ENCODE measurements at places on chromosomes 11 and 22.

- no peak for DNase-seq
Observed at GRCh38 chr22:45617948-45618347, 53.7 kb upstream of the ATXN10 start.

DNA sequence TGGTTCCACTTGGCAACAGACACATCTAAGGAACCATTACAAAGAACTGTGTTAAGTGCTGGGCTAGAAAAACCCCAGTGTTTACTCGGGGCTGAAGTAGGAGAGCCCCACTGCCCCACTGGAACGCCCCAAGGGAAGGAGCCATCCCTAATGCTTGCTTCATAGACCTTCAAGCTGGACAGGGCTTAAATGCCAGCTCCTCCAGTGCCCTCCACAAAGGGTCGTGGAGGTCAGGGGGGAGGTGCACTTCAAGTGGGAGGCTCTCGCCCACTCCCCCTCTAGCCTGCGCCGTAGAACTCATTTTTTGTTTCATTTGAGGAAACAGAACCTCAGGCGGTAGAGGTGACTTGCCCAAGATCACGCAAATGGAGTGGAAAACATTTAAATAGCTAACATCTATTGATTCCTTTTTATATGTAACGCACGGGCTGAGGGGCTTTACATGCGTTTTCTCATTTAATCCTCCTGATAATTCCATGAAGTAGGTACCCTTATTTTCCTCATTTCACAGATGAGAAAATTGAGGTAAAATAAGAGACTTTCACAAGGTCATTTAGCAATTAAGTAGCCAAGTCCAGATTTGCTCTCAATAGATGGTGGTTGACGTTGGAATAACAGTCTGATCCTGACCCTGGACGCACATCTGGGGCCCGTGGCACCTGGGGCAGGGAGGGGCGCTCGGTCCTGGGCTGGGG, 545 bp upstream of the ZDHHC13 start:
- no peak for DNase-seq

GRCh38 chr11:67349036-67349435, 4.3 kb downstream of the POLD4 start:
- DNase-seq = no peak

DNA sequence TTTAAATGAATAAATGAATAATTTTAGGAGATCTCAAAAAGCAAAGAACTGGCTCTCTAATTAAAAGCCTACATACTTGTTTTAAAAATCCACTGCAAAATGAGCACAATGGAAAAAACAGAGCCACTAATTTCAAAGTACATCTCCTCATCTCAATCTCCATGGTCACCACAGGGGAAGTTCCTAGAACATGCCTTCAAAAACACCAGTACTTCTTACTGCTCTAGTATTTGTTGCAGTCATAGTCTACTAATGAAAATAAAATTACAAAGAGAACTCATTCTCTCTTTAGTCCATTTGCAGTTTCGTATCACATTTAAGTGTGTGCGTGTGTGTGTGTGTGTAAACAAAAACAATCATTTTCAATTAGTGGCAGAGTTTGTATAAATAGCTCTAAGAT, 54.0 kb downstream of the PIK3C2A start:
- no peak for DNase-seq

DNA sequence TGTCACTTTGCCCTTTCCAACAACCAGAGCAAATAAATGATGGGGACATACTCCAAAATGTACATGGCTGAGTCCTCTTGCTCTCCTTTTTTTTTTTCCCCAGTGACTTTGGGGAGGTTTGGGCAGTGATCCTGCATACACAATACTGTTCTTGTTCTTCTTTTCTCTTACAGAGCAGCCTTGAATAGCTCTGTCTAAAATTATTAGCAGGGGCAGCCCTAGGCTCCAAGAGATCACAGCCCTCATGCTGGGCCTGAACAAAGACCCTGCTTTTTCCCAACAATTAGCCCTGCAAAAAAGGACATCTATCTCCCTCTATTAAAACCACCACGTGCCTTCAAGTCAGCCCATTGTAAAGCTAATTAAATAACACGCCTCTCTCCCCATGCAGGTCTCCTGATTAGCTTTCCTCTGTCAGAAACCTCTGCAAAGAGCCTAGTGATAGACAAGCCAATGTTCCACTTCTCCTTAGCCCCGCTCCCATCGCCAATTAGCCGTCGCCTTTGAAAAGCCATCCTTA, 54.7 kb downstream of the ETS1 start:
- DNase-seq = no peak

- DNase-seq = no peak
Observed at GRCh38 chr11:99584830-99585229, 564.1 kb downstream of the CNTN5 start.

GRCh38 chr11:60985991-60986915, 14.8 kb downstream of the CD6 start:
- DNase-seq = peak; percentile 15

GRCh38 chr11:78460471-78460870, 42.9 kb upstream of the GAB2 start:
- peak; percentile 32 for DNase-seq

DNA sequence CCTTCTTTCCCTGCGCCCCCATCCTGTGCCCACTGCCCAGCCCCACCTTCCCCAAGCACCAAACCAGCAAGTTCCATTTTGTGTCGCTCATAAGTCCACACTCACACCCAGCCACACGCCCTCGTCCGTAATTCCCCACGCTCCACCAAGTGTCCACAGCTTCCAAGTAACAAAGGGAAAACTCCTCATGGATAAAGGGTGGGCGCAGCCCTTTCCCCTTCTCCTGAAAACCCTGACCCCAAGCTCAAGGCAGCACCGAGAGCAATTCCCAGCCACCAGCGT, 458 bp downstream of the FXYD6 start:
- DNase-seq = no peak

GRCh38 chr11:7677796-7678201, 4.5 kb upstream of the CYB5R2 start:
- DNase-seq = no peak

DNA sequence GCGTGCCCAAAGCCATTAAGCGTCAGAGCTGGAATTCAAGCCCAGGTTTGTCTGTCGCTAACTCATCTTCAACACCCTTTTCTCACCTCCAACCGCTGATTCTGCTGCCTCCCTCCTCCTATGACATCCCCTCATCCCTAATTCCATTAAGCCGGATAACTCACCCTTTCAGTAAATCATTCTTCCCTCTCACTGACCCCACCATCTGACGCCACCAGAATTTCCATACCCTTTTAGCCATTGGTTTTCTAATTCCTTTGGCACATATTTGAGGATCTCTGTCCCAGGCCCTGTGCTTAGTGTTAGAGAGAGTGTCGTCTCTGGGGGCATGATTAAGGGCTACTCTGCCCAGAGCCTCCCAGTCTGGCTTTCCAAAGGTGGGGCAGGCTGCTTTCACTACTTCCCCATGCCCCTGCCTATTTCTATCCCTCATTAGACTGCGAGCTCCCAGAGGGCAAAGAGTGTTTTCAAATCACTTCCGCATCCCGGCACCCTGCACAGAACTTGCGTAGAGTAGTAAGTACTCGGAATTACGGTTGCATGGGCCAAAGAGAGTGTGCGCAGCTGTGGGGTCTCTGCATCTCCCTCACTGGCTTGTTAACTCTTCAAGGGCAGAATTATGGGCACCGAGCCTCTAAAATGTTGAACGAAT, 3.9 kb downstream of the KLHL35 start:
- DNase-seq = no peak

DNA sequence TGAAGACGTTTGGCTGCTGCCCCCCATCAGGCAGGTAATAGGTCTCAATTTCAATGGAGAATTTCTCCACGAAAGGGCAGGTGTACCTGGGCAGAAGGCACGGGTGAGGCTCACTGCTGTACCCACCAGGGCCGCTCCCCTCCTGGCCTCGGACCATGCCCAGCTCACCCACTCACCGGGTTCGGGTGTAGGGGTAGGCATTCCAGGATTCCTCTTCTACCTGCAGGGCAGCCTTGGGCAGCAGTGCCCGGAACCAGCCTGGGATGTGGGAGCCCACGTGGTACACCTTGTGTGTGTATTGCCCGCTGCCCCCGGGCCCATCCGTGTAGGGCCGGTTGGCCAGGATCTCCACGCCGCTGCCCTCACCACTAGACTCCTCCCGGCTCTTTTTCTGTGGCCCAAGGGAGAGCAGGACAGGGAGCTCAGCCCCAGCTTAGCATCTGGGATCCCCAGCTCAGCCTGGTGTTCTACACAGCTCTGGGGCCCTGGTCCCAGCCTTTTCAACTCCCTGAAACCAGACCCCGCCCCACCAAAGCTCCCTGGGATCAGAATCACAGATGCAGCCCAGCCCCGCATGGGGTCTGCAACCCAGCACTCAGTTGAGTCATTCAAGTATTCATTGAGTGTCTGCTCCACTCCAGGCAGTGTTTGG, 2.7 kb downstream of the PITPNM1 start:
- no peak for DNase-seq

DNA sequence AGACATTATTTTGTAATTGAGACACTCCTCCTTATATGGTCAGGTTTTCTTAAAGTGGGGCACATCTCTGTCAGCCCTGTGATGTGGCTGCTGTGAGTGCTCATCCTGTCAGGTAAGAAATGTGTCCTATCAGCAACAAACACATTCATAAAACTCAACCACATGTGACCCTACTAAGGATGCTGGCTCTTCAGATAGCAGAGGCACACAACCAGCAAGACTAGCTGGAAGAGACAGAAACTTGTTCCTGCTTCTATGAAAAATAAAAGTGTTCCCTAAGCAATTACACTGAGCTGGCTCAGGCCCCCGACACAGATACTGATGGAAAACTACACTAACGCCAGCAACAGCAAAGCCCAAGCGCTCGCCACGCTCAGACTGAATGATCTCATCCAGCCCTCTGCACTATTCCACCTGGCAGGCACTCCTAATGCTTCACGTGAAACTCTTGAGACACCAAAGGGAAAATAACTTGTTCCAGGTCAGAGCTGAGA, 49.8 kb upstream of the CYP2D6 start:
- no peak for DNase-seq

- no peak for DNase-seq
Observed at GRCh38 chr22:48425091-48425506, 1402.6 kb downstream of the BRD1 start.

- DNase-seq = no peak
Observed at GRCh38 chr11:57320067-57320718, 4.6 kb downstream of the TNKS1BP1 start.

DNA sequence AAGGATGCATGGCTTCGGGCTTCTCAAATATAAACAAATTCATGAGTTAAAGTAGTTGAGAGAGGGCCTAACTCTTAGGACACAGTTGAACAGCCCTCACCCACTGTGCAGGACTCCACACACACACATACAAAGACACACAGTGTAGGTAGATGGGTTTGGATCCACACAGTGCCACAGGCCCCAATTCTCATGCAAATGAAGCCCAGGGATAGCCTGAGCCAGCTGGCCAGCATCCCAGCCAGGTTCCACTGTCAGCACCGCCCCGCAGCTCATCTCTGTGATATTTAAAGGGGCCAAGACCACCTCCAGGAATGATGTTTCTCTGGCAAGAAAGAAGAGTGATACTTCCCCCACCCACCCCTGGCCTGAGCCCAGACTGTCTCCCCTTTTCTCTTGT, 11.7 kb downstream of the SLC35C1 start:
- DNase-seq = no peak

DNA sequence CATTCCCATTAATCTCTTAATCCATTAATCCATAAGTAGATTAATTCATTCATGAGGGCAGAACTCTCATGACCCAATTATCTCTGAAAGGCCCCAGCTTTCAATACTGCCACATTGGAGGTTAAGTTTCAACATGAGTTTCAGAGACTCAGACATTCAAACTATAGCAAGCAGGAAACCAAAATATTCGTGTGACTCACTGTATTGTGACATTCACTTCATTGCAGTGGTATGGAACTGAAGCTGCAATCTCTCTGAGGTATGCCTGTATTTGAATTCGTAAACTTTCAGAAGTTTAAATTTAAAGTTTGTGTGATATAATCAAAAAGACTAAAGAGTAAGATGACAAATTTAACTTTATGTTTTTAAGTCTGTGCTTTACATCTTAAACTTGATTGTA, 2.9 kb upstream of the OR52J3 start:
- DNase-seq = peak; percentile 3

DNA sequence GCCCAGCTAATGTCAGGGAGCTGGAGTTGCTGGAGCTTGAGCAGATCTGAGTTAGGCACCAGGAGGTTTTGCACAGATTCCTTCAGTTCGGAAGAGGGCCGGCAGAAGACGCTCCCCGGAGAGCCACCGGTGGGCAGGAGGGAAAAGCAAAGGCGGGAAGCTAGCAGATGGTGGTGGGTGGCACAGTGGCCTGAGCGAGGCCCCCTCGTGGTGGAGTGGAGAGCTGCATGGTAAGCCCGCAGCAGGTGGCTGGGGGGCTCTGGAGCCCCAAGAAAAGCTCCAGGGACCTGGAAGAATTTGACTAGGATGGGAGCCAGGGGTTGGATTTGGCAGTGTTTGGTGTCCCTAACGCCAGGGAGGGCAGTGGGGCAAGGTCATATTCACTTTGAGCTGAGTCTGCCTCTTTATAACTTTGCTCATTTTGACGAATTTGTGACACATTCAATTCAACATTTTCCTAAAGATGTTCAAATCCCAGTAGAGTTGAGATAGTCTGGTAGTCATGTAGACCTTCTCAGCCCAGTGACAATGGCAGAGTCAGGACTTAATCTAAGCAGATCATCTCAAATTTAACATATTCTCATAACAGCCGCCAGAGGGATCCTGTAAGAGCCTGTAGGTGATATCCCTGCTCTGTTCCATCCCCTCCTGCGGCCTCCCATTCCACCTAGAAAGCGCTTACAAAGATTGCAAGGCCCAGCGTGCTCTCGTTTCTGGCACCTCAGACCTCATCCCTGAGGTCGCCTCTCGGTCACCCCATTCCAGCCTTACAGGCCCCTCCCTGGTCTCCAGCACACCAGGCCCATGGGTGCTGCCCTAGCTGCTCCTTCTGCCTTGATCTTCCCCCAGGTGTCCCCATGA, 57.9 kb downstream of the TRIM29 start:
- DNase-seq = no peak

- peak; percentile 14 for DNase-seq
Observed at GRCh38 chr11:111388420-111388819, 9.3 kb upstream of the POU2AF1 start.

DNA sequence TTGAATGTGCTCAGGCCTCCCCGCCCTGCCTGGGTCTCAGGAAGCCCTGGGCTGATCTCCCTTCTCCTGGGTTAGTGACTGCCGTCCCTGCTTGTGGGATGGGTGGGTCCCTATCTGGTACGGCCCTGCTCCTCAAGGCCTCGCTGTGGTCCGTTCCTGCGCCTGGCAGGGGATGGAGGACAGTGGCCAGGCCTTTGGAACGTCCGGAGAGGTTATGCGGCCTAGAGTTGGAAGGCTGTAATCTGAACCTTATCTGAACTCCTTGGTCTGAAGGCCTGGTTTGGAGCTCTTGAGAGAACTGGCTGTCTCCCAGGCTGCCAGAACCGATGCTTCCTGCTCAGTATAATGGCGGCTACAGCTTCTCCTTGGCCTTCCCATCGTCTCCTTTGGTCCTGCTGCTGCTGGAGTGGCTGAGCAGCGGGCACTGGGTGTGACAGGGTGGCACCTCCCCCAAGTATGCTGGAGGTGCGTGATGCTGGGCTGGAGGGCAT, 72.8 kb downstream of the FLI1 start:
- no peak for DNase-seq
